ENCODE measurements at places on chromosomes 7 and 10. TPM values are rescaled to one million over a fixed set of nuclear protein-coding genes. Genes with fewer than 3 reads are reported as not detected.

RAPGEF5 gene
- total RNA-seq, result 1.8 TPM

PROSER2 gene
- 10.5 TPM for total RNA-seq

SEMA3D gene
- 1.6 TPM for total RNA-seq

LEP gene
- not detected for total RNA-seq

LIPJ gene
- total RNA-seq, result not detected

CDC14C gene
- total RNA-seq, result not detected

HOXA5 gene
- 134 TPM for total RNA-seq

BLNK gene
- total RNA-seq, result not detected

OPTN gene
- total RNA-seq, result 45.9 TPM

UNCX gene
- not detected for total RNA-seq

AKR1D1 gene
- total RNA-seq, result not detected

AGR3 gene
- total RNA-seq, result not detected

OR2A12 gene
- total RNA-seq, result not detected

SPDYE18 gene
- total RNA-seq, result not detected

FKBP6 gene
- not detected for total RNA-seq

NUTM2A gene
- 1.0 TPM for total RNA-seq

PRR15 gene
- 4.5 TPM for total RNA-seq

SYT15 gene
- 0.24 TPM for total RNA-seq

AGAP6 gene
- total RNA-seq, result 1.6 TPM

CABCOCO1 gene
- total RNA-seq, result 0.65 TPM

C1QL3 gene
- not detected for total RNA-seq

EPO gene
- 0.48 TPM for total RNA-seq

MMD2 gene
- total RNA-seq, result not detected

ABI1 gene
- total RNA-seq, result 26.7 TPM

SLC25A40 gene
- 21.1 TPM for total RNA-seq

BMPER gene
- 7.4 TPM for total RNA-seq

SPAM1 gene
- total RNA-seq, result not detected

COPS6 gene
- 58.0 TPM for total RNA-seq

HHEX gene
- 11.0 TPM for total RNA-seq

Measured in epithelial cell of alveolus of lung (primary cell).